Activated naive CD4-positive, alpha-beta T cell treated with Interleukin-2 at 50 U/mL for 16 hours (primary cell): ENCODE measurements at places on chromosomes 1 and 21.

DNA sequence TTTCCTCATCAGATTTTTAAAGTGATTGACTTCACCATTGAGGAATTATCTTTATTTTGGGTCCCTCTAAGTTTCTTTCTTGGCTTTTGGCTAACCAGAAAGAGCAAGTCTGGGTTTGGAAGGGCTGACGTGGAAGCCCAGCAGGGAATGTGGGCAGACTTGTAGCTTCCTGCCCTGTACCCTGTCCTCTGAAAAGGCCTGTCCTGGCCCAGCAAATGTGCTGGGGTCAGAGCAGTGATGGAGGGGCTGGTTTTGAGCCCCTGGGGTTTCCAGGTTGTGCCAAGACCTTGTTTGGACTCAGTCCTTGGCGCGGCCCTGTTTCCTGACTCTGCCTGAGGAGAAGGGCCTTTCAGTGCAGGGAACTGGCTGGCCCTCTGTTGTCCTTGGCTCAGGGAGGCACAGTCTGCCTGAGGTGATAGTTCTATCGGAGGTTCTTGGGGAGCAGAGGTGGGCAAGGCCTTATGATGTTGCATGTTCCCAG, 72.1 kb downstream of the UCK2 start:
- DNase-seq = no peak

- no peak for DNase-seq
These were observed 4.1 kb downstream of the BLACAT1 start for GRCh38 chr1:205451759-205452164.

DNA sequence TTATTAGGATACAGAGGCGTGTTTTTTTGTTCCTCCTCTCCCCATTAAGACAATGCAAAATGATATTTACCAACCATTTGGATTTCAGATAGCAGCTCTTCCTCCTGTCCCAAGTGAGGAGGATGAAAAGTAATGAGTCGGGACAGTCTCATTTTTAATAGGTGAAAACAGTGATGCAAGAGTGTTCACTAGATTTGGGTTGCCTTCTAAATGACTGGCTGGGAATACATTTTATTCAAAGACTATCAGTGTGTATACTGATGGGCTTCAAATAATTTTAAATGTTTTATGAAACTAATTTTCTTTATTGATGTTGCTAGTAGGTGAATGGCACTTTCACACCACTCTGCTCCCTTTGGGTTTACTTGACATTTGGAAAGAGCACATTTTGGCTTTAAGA, 2.1 kb downstream of the RCOR3 start:
- no peak for DNase-seq

- DNase-seq = no peak
These were observed 18.5 kb downstream of the TP53BP2 start for GRCh38 chr1:223827193-223827663.

- DNase-seq = no peak
These were observed 337.0 kb upstream of the NCAM2 start for GRCh38 chr21:20661246-20661645.
